ENCODE measurements at places on chromosomes 16 and 17.

DNA sequence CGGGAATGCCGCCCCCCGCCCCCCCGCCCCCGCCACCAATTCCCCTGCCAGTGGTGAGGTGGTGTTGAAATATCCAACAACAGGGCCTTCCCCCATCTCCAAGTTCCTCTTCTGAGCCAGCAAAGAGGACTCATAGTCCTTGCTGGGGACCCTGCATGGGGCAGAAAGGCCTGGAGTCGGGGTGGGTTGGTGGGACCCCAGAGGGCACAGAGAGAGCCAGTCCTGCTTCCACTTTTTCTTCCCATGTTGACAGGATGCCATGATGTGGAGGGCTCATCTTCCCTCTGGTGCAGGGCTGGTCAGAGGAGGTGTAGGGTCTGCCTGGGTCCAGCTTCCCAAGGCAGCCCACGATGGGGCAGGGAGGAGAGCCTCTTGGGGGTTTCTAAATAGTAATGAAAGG lies 49.0 kb upstream of the PIK3R6 start:
- no peak for DNase-seq

GRCh38 chr16:11833951-11834695 lies 17.2 kb downstream of the RSL1D1 start:
- peak; percentile 17 for DNase-seq

DNA sequence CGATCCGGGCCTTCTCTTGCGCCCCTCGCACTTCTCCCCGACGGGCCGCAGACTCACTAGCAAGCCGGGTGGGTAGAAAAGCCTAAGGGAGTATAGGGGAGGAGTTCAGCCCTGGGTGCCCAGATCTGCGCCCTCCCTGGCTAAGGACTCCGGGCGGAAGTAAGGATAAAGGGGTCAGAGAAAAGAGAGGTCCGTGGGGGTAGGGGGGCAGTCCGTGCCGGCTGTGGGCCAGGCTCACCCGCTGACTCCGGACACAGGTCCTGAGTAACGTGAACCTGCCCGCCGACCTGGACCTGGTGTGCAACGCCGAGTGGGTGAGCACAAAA lies 1.8 kb downstream of the NAGS start:
- DNase-seq, result no peak

DNA sequence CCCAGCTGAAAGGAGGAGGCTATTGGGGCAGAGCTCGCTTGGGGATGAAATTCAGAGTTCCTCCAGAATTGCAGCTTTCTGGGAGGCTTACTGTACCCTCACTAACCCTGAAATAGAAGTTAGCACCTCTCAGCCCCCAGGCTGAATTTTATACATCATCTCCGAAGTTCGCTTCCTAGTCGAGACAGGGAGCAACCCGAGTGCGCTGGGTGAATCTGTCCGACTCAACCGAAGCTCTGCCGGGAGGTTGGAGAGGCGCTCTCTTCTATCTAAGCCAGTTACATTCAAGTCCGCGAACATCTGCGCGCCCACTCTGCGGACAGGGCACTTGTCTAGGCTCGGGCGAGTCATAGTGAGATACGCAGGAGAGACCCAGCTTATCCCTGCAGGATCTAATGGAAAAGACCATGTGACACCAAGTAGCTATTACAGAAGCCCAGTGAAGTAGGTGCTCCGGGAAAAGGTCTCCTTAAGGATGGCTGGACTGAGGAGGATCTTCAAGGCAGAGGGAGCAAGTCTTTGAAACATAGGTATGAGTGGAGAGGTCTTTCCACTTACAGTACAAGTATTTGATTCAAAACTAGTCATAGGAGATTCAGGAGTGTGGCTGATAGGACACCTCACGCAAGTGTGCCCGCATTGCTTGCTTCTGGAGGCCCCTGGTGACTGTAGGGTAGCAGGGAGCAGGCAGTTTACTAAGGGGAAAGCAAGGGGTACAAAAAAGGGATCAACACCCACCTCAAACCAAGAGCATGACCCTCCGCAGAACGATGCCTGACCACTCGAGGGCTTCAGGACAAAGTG lies 646 bp upstream of the HES7 start:
- DNase-seq, result no peak

DNA sequence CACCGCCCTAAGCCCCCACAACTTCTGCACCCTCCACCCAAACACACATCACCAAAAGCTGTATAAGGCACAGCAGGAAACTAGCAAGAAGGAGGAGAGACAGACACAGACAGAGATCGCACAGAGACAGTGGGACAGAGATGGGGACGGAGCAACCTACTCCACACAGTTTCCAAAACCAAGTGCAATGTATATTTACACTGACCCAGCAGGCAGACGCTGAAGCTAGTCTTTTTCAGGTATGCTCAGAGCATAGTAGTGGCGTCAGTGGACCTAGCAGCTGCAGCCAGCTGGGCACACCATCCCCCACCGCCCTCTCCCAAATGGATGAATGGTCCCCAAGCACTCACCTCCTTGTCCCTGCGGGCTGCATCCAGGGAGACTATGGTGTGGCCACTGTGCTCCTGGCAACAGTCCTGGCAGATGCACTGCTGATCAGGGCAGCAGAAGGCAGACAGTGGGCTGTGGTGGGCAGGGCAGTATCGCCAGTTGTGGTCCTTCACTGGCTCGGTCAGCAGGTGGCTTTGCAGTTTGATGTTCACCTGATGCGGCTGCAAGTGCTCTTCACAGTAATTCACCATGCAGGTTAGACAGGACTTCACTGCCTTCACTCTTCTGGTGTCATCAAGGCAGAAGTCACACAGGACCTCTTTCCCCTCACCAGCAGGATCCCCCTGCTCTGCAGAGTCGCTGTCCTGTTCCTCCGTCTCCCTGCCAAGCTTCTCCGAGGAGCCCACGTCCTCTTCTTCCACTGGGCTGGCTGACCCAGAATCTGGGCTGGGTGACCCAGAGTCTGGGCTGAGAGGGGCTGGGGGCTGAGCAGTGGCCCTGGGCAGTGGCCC lies 31.5 kb upstream of the FBXW10B start:
- no peak for DNase-seq

DNA sequence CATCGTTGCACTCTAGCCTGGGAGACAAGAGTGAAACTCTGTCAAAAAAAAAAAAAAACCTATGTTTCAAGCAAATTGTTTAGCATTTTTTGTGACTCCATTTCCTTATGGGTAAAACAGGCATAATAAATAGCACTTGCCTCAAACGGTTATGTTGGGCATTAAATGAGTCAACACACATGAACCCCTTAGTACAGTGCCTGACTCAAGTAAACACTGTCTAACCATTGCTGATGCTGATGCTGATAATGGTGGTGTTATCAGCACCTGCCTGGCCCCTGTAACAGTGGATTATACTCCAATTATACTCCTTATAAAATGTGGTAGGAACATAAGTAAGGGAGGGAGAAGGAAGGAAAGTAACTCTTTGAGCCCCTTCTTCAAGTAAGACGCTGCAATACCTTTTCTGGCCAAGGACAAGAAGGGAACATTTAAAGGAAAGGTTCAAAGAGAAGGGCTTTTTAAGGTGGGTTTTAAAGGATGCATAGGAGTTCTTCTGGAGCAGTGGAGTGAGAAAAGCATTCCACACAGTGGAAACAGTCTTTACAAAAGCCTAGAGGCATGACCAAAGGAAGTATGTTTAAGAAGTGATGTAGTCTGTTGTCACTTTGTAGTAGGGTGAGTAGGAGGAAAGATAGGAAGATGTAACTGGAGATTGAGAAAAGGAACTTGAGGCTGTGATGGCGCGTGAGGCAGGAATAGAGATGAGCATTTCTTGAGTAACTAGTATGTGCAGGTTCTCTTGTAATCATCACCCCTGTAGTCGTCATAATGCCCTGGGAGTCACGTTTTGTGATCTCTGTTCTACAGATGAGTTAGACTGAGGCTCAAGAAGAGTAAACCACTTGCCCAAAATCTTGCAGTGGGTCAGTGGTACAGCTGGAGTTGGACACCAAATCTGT lies 4.3 kb downstream of the SCNN1B start:
- no peak for DNase-seq
